ENCODE measurements at places on chromosomes 4 and X. TPM values are rescaled to one million over a fixed set of nuclear protein-coding genes. Genes with fewer than 3 reads are reported as not detected.

Gene TRIM75
- total RNA-seq, result not detected

GRCh38 chrX:7746856-7747255, 96.1 kb upstream of the VCX start:
- no peak for DNase-seq

- no peak for DNase-seq
Measured at GRCh38 chr4:803884-804283, 22.0 kb downstream of the CPLX1 start.

DNA sequence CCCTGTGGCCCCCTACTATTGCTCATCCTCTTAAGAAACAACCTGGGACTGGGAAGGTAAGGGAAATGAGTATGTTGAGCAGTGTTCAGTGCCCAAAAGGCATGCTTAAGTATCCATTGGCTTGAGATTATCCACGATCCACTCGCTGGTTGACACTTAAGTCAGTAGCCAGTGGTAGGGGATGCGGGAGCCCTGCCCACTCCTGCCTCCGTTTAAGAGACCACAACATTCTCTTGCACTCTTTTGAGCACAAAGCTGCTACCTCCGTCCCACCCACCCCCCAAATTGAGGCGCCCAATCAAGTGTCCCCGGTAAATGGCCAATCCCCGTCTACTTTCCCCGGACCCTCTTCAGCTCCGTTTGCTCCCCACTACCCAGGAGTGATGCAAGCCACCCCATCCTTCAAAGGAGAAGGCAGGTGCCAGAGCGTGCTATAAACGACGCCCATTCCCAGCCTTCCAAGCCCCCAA, 25.0 kb downstream of the UTP14A start:
- no peak for DNase-seq

DNA sequence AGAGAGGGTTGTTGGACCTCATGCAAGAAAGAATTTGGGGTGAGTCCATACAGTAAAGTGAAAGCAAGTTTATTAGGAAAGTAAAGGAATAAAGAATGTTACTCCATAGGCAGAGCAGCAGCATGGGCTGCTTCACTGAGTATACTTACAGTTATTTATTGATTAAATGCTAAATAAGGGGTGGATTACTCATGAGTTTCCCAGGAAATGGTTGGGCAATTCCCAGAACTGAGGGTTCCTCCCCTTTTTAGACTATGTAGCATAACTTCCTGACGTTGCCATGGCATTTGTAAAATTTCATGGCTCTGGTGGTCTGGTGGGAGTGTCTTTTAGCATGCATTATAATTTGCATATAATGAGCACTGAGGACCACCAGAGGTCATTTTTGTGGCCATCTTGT, 16.7 kb downstream of the PPP4R3C start:
- no peak for DNase-seq

GRCh38 chr4:66095065-66095464, 424.8 kb upstream of the EPHA5 start:
- DNase-seq, result no peak

All from activated naive CD4-positive, alpha-beta T cell treated with anti-CD3 and anti-CD28 coated beads for 36 hours (primary cell).